ENCODE measurements at places on chromosomes 5 and 9. TPM values are rescaled to one million over a fixed set of nuclear protein-coding genes. Genes with fewer than 3 reads are reported as not detected.

- no peak for DNase-seq
Observed at GRCh38 chr9:3271581-3271980, 254.2 kb downstream of the RFX3 start.

Gene TMEM174
- not detected for total RNA-seq

DNA sequence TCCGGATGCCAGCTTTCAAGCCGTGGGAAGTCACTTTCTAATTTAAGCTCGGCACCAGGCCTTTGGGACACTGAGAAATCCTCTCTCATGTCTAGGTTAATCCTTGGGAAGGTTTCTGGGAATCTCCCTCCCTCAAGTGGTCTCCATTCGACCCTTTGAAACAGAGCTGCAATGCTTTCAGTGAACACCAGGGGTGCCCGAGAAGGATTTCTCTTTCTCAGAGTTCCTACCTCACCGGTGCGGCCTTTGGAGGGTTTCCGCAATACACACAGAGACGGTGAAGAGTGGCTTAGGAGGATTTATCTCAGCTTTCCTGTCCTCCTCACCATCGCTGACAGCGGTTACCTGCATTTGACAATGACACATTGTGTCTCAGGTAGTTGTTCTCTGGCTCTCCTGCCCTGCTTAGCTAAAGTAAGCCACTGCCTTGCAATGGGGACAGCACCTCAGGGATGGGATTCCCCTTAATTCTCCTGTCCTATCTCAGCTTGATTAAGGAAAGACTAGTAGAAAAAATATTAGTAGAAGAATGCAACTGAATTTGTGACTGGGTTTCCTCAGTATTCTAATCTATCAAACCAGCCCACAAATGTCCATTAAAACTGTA, 180.6 kb downstream of the GABRG2 start:
- DNase-seq, result no peak

DNA sequence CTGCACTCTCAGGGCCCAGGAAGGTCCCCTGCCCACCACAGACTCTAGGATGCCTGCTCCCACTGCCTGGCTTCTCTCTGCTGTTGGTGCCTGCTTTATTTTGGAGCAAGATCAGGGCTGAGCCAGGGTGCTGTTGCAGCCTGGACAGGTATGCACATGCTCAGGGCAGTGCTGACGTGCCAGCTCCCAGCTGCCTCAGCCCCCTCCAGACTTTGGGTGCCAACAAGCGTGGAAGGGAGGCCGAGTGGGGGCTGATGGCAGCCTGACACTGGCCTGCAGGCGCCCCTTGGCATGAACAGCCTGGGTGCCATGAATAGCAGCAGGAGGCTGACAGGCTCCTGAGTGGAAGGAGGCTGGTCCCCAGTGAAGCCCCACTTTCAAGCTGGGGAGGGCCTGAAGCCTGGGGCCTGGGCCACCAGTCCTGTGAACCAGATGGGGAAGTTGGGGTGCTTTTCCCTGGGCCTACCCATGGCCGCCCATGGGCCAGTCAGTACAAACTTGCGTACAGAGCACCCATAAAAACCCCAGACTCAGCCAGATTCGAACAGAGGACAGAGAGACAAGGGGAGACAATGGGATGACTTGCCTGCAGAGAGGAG, 6.8 kb downstream of the AMBP start:
- DNase-seq, result peak; percentile 44

- no peak for DNase-seq
Observed at GRCh38 chr5:171701100-171701541, 84.5 kb upstream of the SMIM23 start.

- DNase-seq, result no peak
Observed at GRCh38 chr5:169629847-169630548, 7.1 kb upstream of the DOCK2 start.

- no peak for DNase-seq
Observed at GRCh38 chr9:88077071-88077617, 61.1 kb downstream of the SPATA31C2 start.

DNA sequence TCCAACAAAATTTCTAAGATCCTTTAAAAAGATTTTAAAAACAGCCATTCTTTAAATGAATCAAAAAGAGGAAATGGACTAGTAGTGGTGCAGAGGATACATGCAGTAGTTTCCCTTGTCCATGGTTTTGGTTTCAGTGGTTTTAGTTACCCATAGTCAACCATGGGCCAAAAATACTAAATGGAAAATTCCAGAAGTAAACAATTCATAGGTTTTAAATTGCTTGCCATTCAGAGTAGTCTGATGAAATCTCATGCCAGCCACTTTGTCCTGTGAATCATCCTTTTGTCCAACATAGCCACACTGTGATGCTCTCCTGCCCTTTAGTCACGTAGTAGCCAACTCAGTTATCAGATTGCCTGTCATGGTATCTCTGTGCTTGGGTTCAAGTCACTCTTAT, 286.1 kb downstream of the ANXA1 start:
- no peak for DNase-seq

Gene PCDHB12
- total RNA-seq, result 0.83 TPM

- DNase-seq, result no peak
Observed at GRCh38 chr9:128310461-128310860, 11.8 kb downstream of the TRUB2 start.

GRCh38 chr5:66209350-66209749, 65.2 kb downstream of the SREK1 start:
- DNase-seq, result no peak

Gene PAXX
- total RNA-seq, result 43.2 TPM

DNA sequence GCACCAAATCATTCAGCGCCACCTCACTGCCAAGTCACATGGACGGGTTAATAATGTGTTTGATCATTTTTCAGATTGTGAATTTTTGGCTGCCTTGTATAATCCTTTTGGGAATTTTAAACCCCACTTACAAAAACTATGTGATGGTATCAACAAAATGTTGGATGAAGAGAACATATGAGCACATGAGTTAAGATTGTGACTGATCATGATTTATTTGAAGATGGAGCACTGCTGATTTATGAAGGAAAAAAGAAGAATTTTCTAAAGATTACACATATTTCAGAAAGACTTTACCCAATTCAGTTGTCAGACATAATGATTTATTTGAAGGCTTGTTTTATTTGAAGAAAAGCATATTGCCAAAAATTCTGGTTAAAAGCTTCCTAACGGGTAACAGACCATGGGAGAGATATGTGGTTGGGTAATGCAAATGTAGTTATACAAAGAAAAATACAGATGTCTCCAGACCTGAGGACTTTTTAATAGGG, 37.4 kb downstream of the TNFAIP8 start:
- no peak for DNase-seq

DNA sequence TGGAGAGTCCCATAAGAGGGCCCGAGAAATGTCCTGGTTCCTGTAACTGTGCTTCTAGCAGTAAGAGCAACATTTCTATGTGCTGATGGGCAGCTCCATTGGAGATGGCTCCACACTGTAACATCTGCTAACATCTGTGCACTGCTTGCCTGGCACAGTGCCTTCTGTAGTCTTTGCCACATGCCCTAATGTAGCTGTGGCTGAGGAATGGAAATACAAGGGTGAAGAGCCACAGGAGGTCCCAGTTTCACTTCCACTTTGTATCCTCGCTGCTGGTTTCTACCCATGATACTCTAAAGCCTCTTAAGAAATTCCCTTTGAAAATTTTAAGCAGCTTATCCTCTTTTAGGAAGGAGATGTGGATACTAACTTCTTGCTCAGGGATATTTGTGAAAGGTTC, 97.4 kb downstream of the HOMER1 start:
- no peak for DNase-seq

Gene LCP2
- 8.9 TPM for total RNA-seq

DNA sequence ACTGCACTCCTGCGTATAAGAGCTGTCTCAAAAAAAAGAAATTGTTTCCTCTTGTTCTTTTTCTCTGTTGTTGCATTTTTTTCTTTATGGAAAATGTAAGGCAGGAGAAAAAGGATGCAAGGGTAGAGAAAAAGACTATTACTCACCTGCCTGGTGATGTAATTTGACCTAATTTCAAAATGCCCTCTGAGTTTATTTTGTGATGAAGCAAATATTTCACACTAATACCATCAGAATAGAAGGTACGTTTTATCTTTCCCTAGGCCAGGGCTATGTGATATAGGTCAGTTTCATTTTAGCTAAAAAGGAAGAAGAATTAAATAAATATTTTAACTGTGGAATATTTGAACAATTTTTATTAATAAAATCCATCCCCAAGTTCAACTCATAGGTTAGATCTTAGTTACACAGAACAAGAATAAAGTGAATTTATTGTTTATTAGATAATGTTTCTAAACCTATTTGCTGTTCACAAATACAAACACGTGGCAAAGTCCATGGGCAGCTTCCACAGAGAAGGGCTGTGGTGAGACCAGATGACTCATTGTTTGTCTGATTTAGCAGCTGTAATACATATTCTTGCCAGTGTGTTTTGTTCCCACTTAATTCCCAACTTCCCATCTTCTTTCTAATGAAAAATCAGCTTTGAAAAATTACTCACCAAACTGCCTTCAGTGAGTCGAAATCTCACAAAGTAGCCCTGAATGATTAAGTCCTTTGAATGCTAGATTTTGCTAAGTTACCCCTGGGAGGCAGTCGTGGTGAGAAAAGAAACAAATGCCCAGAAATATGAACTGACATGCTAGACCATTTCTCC, 52.8 kb upstream of the CCDC112 start:
- no peak for DNase-seq

Gene CCDC171
- total RNA-seq, result 5.5 TPM

DNA sequence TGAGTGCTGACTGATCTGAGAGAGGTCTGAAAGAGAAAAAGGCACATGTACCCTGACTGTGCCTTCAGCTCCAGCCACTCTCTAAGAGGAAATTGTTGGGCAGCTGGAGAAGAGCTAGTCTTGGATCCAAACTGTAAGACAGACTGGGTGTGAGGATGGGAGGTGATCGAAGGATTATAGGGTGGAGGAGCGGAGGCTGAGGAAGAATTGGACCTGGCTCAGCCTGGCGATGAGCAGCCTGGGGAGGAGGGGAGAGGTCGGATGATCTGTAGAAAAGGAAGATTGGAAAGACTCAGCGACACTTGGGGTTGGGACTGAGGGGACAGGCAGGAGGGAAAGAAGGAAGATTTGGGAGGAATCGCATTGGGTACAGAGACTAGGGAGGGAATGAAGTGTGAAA, 98.6 kb upstream of the SLC25A48 start:
- DNase-seq, result peak; percentile 68

DNA sequence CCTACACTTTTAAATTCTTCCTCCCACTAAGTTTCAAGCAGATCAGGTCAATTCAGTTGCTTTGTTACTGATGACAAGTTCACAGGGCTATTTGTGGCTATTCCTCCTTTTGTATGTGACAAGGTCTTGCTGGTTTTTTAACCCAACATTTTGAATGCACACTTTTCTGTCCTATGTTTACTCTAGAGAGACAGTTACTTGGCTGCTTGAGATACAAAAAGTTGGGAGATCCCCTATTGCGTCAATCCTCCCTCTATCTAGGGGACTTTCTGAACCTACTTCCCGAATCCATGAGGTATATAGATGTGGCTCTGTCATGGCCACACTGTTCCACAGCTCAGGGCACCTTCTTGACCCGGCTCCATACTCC, 386.7 kb downstream of the NTRK2 start:
- no peak for DNase-seq

GRCh38 chr9:82512728-82513127, 524.2 kb downstream of the SPATA31D1 start:
- no peak for DNase-seq

DNA sequence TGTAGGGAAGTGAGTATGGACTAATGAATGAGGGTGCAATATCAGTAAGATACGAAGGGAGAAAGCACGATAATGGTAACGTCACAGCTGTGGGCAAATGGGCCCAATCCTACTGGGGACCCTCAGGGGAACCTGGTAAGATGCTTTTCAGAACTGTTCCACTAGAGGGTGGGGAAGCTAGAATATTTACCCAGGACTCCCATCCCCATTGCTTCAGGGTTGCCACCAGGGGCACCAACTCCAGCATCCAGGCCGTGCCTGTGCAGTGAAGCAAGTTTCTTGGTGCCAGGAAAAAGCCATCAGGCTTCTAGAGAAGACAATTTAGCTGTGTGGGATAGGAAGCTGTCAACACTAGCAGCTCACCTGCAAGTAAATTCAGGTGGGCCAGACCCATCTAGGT, 409.3 kb downstream of the AGTPBP1 start:
- no peak for DNase-seq

Gene PCDHA2
- not detected for total RNA-seq

Gene ARHGEF37
- total RNA-seq, result 75.3 TPM

Gene SPINK7
- 4.8 TPM for total RNA-seq

- DNase-seq, result no peak
Observed at GRCh38 chr9:16825331-16825725, 45.1 kb downstream of the BNC2 start.

GRCh38 chr5:75319638-75320037, 17.4 kb upstream of the HMGCR start:
- DNase-seq, result no peak

Gene DMRT3
- total RNA-seq, result not detected

GRCh38 chr5:3210531-3210930, 385.1 kb upstream of the IRX1 start:
- DNase-seq, result no peak

GRCh38 chr5:64806537-64806936, 37.8 kb downstream of the CWC27 start:
- DNase-seq, result no peak

Gene FOXD4L3
- not detected for total RNA-seq

Gene F12
- 9.8 TPM for total RNA-seq

- DNase-seq, result no peak
Observed at GRCh38 chr9:119310741-119311140, 58.5 kb downstream of the BRINP1 start.

DNA sequence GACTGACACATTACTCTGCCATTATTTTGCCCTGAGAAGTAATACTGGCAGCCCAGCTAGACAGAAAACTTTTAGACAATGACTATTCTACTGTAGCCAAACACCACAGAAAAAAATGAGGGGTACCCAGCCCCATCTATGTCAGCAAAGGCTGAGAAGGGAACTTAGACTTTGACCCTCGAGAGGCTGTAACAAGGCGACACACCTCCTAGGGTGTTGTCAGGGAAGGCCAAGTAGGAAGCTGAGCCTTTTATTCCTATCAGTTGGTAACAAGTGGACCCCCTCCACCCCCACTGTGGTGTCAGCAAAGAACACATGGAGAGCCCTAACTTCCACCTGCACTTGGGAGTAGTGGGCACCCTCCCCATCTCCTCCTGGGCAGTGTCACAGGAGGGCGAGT, 55.6 kb downstream of the SPTLC1 start:
- no peak for DNase-seq

DNA sequence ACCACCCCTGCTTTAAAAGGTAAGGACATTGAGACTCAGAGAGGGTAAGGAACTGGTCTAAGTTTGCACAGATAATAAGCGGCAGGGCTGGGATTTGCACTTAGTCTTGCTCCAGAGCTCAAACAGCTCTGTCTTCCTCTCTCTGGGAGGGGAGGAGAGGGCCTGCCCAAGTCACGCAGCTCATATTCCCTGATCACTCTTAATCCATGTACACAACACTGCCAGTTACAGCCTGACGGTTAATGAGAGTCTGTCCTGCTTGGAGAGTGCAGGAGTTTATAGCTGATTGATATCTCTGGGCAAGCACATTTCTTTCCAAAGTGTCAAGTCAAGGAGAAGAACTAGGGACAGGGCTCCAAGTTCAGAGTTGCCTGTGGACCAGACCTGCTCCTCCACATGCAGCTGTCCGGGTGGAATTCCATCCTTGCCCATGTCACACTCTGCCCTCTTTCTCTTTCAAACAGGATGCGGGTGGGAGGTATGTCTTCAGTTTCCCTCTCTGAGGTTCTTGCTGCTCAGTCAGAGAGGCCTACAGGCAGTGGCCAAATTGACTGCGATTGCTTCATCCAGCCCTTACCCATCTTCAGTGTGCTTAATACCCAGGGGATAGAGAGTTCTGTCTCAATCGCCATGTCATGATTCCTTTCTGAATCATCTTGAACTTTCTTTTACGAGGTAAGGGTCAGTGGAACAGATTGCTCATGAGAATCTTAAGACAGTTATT, 54.5 kb downstream of the GALNT12 start:
- DNase-seq, result peak; percentile 80

- no peak for DNase-seq
Observed at GRCh38 chr9:96318921-96319565, 17.1 kb upstream of the HSD17B3 start.

All from suprapubic skin (tissue), 4 donors.